Memory B cell (primary cell): ENCODE measurements at places on chromosomes 5 and 9.

- DNase-seq = no peak
- H3K36me3 ChIP-seq = no peaks in the 10 kb centered on the region
- H3K27ac ChIP-seq = no peak overlapping the region
- H3K27me3 ChIP-seq = no peaks in the 10 kb centered on the region
These were observed 23.7 kb downstream of the NAIF1 start for GRCh38 chr9:128043467-128043868.

GRCh38 chr5:107223066-107223465 is 447.7 kb downstream of the EFNA5 start:
- no peaks in the 10 kb centered on the region for H3K36me3 ChIP-seq
- no peak overlapping the region for H3K27ac ChIP-seq
- H3K4me1 ChIP-seq = no peaks in the 10 kb centered on the region
- no peak for DNase-seq

GRCh38 chr9:70053864-70054263 is 10.2 kb downstream of the MAMDC2 start:
- no peak overlapping the region for H3K27ac ChIP-seq
- H3K36me3 ChIP-seq = no peaks in the 10 kb centered on the region
- H3K4me3 ChIP-seq = no peak overlapping the region
- peaks cover 11% of the 10 kb centered on the region for H3K27me3 ChIP-seq
- DNase-seq = no peak

DNA sequence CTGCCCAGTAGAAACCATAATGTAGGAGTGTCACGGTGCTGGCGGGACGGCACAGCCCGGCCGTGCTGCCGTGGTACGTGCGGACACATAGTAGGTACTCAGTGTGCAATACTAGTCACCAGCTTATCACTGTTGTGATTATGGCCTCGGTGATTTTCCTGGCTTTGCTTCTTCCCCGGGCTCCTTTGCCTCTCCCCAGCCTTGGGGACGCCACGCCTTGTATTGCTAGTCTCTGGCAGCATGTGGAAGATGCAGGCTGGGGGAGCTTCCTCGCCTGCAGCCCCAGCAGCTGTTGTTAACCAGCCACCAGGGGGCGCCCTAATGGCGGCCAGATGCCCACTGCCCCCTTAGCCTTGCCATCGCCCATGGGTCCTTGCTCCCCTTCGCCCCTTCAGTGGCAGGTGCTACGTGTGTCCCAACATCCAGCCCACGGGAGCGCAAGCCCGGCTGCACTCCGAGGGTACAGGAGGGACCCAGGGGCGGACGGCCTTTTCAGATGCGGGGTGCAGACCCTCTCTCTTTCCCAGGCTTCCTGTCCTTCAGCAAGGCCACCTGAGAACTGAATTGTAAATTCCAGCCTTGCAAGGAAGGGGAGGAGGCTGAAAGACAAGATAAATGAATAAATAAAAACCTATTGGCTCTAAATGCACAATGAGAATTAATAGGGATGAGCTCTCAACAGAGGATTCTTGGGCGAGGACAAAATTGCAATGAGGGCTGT is 8.0 kb downstream of the NTNG2 start:
- H3K27me3 ChIP-seq = peaks cover 35% of the 10 kb centered on the region
- no peak overlapping the region for H3K4me3 ChIP-seq
- no peak overlapping the region for H3K27ac ChIP-seq
- peaks cover 4% of the 10 kb centered on the region for H3K4me1 ChIP-seq

DNA sequence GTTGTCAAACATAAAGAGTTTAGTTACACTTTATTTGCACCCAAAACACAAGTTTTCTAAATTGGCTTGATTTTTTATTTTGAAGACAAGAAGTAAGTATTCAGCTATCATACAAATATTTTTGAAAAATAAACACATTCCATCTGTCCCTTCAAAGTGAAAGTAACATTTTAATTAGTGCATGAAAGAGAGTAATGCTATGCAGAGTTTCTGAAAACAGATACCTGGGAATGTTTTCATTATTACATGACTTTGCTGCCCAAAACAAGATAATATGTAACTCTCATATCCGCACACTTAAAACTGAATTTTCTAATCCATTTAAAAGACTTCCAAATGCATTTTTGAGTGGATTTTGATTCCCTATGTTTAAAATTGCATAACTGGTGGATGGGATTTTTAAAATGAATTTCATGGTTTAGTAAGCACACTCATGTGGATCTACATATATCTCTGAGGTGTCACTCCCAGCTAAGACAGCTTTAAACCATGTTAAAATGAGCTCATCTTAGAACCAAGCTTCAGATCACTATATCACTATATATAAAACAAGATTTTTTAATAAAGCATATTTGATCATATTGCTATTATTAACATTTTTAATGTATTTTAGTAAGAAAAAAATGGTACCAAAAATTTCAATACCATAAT is 127.5 kb downstream of the ATPSCKMT start:
- DNase-seq = no peak
- H3K4me3 ChIP-seq = no peak overlapping the region
- no peaks in the 10 kb centered on the region for H3K4me1 ChIP-seq

DNA sequence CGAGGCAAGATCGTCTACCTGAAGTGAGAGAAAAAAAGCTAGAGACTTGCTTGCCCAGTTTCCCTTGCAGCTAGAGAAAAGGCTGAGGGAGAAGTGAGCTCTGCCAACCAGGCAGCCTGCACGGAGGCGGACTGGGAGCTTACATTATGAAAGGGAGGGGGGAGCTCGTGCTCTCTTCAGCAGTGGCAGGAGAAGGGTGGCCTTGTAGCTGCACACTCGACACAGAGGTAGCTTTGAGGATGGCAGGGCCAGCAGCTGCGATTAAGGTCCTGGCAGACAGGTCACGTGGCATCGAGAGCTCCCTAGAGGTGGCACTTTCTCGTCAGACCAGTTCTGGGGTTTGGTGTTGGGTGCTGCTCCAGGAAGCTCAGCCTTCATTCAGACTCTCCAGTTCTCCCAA is 26.7 kb downstream of the APBA1 start:
- H3K36me3 ChIP-seq = no peaks in the 10 kb centered on the region
- no peaks in the 10 kb centered on the region for H3K4me1 ChIP-seq
- peaks cover 9% of the 10 kb centered on the region for H3K27me3 ChIP-seq

GRCh38 chr9:22214497-22215031 is 205.5 kb upstream of the CDKN2B start:
- no peak overlapping the region for H3K27ac ChIP-seq
- H3K4me1 ChIP-seq = no peaks in the 10 kb centered on the region

DNA sequence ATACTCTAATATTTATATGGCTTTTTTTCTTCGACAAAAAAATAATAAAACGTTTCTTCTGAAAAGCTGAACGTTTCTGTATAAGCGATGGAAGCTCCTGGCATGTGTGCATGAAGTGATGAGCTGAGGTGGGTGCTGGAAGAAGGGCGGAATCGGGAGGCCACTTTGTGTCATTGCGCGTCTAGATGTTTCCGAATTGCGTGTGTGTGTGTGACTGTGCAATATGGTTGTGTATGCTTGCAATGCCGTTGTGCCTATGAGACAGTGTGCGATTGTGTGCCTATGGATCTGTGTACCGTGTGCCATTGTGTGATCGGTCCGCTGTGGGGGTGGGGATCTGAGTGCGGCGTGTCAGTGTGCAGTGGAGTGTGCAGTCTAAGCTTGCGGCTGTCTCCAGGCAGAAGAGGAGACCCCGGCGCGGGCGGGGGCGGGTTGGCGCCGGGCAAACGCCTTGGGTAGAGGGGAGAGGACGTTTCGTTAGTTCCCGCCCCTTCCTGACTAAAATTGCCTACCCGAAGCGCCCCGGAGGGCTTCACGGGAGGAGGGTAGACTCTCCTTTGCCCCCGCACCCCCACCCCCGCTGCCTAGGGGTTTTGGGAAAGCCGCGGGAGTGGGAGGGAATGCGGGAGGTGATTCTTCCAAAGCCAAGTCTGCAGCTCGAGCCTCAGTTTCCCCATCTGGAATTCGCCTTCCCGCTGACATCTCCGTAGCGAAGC is 24.2 kb downstream of the PCDHGC5 start:
- H3K27ac ChIP-seq = peak overlapping the region; percentile 46
- H3K27me3 ChIP-seq = peaks cover 3% of the 10 kb centered on the region
- peak overlapping the region; percentile 85 for H3K4me3 ChIP-seq
- H3K36me3 ChIP-seq = peaks cover 19% of the 10 kb centered on the region
- DNase-seq = no peak
- H3K4me1 ChIP-seq = peaks cover 61% of the 10 kb centered on the region

GRCh38 chr9:130940693-130941576 is 1.9 kb upstream of the FIBCD1 start:
- no peak overlapping the region for H3K27ac ChIP-seq
- peak overlapping the region; percentile 53 for H3K4me3 ChIP-seq
- peak; percentile 63 for DNase-seq
- peaks cover 32% of the 10 kb centered on the region for H3K27me3 ChIP-seq
- H3K4me1 ChIP-seq = peaks cover 10% of the 10 kb centered on the region
- no peaks in the 10 kb centered on the region for H3K36me3 ChIP-seq

DNA sequence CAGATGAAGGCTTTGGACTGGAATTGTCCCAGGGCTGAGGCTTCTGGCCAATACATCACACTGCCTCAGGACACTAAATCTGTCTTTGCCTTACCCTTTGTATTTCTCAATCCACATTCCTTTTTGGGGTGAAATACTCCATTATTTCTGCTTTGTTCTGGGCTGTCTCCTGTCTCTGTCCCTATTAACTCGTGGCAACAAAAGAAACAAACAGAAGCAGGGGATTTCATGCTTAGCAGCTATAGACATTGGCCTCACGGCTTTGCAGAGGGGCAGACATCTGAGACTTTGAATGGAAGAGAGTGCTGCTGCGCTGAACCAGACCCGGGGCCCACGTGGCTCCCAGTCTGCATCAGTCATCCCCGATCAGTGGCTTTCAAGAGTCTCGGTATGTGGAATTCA is 129.7 kb downstream of the ARL15 start:
- no peaks in the 10 kb centered on the region for H3K27me3 ChIP-seq
- H3K4me1 ChIP-seq = peaks cover 14% of the 10 kb centered on the region

DNA sequence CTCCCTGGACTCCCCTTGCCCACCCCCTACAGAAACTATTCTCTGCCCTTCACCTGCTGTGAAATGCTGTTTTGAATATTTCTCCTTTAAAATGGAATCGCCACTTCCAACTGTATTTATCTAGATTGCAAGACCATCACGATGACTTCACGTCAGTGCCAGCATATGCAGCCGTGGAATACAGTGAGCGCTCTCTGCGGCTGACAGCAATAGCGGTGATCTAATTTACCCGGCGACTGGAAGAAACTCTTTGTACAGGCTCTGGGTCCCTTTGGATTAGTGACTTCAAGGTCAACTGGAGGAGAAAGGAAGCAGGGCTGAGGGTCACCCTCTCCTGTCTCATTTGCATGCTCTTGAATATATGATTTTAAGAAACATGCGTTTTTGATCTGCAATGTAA is 192.0 kb downstream of the IRX1 start:
- no peak overlapping the region for H3K4me3 ChIP-seq
- no peak overlapping the region for H3K27ac ChIP-seq
- DNase-seq = no peak
- no peaks in the 10 kb centered on the region for H3K4me1 ChIP-seq

- H3K27ac ChIP-seq = peak overlapping the region; percentile 26
- H3K4me3 ChIP-seq = peak overlapping the region; percentile 9
- no peaks in the 10 kb centered on the region for H3K27me3 ChIP-seq
These were observed 160.8 kb upstream of the CDKN2B start for GRCh38 chr9:22169727-22170503.

GRCh38 chr5:103114440-103114839 is 5.5 kb downstream of the GIN1 start:
- DNase-seq = no peak
- H3K36me3 ChIP-seq = peaks cover 8% of the 10 kb centered on the region

DNA sequence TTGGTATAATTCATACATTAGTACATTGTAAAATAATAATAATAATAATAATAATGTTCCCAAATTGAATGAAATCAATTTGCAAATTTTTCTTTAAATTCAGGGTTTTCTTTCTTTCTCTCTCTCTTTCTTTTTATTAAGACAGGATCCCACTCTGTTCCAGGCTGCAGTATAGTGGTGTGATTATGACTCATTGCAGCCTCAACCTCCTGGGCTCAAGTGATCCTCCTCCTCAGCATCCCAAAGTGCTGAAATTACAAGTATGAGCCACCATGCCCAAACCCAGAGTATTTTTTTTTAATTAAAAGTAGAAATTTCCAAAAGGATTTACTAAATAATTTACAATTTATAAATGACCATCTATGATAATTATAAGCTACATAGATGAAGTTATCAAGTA is 117.7 kb downstream of the HOMER1 start:
- DNase-seq = no peak
- peaks cover 2% of the 10 kb centered on the region for H3K36me3 ChIP-seq
- no peak overlapping the region for H3K4me3 ChIP-seq
- H3K4me1 ChIP-seq = no peaks in the 10 kb centered on the region
- no peak overlapping the region for H3K27ac ChIP-seq
- no peaks in the 10 kb centered on the region for H3K27me3 ChIP-seq

- no peak overlapping the region for H3K4me3 ChIP-seq
- no peak for DNase-seq
- H3K27ac ChIP-seq = peak overlapping the region; percentile 76
- peaks cover 14% of the 10 kb centered on the region for H3K4me1 ChIP-seq
These were observed 22.1 kb upstream of the LPCAT1 start for GRCh38 chr5:1545805-1546355.

- no peaks in the 10 kb centered on the region for H3K4me1 ChIP-seq
- peaks cover 3% of the 10 kb centered on the region for H3K27me3 ChIP-seq
- no peak overlapping the region for H3K27ac ChIP-seq
- no peak for DNase-seq
- H3K4me3 ChIP-seq = no peak overlapping the region
- no peaks in the 10 kb centered on the region for H3K36me3 ChIP-seq
These were observed 90.9 kb upstream of the MTAP start for GRCh38 chr9:21711504-21711903.

DNA sequence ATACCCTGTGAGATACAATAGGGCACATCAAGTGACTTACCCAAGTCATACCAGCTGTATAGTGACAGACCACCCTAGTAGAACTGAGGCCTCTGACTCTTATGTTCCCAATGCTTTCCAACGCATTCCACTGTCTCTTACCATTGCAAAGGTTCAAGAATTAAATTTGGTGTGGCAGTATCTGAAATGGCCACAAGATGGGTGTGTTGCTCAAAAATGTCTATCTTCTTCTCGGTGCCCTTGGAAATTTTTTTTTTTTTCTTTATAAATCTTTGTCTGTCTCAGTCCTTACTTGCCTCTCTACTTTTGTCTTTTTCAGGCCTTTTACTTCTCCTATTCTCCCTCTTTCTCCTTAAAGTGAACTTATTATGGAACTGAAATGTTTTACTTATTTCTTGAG is 48.4 kb downstream of the GPR21 start:
- H3K27ac ChIP-seq = no peak overlapping the region
- peaks cover 22% of the 10 kb centered on the region for H3K36me3 ChIP-seq
- no peaks in the 10 kb centered on the region for H3K27me3 ChIP-seq
- no peak overlapping the region for H3K4me3 ChIP-seq
- peak; percentile 41 for DNase-seq

- no peak overlapping the region for H3K27ac ChIP-seq
- H3K4me1 ChIP-seq = peaks cover 27% of the 10 kb centered on the region
- peaks cover 2% of the 10 kb centered on the region for H3K36me3 ChIP-seq
- peaks cover 3% of the 10 kb centered on the region for H3K27me3 ChIP-seq
- no peak overlapping the region for H3K4me3 ChIP-seq
These were observed 355 bp downstream of the TLE4 start for GRCh38 chr9:79572032-79572607.

DNA sequence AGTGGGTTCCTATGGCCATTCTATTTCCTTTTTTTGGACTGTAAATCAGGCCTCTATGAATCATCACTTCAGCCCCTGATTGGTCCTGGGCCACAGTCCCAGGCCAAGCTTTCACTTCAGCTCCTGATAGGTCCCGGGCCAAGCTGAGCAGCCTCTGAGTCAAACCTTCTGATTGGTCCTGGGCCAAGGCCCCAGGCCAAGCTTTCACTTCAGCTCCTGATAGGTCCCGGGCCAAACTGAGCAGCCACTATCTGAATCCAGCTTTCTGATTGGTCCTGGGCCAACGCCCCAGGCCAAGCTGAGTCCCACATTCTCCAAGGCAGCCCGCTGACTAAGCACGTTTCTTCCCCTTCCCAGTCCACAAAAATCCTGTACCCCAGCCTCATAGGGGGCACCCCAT is 1972.9 kb upstream of the ACO1 start:
- H3K27me3 ChIP-seq = no peaks in the 10 kb centered on the region
- H3K36me3 ChIP-seq = no peaks in the 10 kb centered on the region
- DNase-seq = no peak
- H3K4me1 ChIP-seq = no peaks in the 10 kb centered on the region
